ENCODE measurements at places on chromosomes 5 and 9.

GRCh38 chr5:109996246-109996645 is 306.5 kb downstream of the MAN2A1 start:
- DNase-seq: no peak

DNA sequence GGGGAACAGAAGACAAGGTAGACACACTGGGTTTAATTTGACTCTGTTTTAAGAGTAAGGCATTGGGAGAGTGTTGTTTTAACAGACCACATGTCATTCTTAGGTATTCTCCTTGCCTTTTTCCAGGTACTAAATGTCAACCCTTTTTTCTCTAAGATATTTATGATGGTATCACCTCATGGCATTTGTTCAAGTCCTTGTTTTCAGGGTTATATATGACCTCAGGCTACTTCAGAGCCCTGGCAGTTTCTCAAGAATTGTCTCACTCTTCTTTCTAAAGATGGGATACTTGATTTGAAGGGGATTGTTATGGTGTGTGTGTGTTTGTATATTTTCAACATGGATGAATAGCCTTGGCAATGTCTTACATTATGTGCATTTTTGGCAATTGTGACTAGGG is 131.1 kb upstream of the ACTBL2 start:
- no peak for DNase-seq

DNA sequence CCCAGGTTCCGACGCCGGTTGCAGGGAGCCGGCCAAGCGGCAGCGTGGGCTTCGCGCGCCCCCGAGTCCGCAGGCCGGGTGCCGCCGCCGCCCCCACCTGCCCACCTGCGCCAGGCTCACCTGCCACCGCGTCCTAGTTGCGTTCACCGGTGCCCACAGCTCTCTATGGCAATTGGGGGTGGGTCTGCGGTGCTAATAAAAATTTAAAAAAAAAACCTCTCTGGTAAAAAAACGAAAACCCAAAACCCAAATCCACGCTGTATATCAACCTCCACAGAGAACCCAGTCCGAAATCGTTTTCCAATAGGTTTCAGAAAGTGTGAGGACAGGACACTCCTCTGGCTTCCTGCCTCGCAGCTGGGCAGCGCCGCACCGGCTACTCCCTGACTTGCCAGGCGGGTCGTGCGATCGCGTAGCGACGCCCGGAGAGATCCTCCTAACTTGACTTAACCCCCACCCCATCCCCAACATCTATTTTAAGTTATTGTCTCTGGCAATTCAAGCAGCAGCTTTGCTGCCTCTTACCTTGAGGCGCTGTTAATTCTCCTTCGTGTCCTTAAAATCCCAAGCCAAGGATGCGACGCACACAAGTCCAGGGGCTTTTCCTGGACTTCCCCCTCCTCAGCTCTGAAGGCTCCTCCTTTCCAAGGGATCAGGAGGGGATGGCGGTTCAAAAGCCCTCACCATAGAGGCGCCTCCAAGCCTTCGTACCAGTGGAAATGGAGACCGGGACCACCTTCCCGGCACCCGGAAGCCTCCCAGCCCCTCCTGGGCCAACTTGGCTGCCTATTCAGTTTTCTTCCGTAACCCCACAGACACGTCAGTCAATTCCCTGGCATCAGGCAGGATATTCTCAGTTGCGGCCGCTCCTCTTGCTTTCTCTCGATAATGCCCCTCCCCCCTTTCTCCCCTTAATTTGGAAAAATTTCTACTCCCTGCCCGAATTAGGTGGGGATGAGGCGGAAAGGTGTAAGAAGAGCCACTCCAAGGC is 1639.4 kb upstream of the C9orf72 start:
- DNase-seq: peak; percentile 25

DNA sequence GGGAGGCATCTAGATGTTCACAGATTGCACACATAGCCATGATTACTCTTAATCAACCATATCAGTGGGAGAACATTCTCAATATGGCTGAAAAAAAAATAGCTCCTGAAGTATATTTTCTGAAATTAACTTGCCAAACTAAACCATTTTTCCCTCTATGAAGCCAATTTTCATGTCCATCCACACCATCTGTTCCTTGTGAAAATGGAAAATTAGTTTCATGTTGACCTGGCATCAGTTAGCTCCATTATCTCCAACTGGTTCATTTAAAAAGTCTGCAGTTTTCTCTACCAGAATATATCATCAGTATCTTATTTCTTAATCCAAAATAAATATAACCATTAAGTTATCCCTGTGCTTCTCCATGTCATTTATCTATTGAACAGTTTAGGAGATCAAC is 138.8 kb upstream of the CDH10 start:
- DNase-seq: no peak

DNA sequence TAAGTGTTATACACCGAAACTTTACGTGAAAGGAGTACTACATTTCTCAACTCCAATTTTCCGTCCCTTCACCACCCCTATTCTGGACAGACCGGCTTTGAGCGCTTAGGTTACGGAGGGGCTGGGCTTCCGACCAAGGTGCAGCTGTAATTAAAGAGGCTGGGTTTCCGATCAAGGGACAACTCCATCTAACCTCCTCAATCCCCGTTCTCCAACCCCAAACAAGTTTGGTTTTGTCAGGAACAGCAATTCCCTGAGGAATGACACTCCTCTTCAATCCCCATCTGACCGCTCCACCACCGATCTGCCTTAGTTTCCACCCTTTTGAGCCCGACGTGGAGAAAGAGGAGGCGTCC is 577 bp downstream of the TUT7 start:
- DNase-seq: no peak

GRCh38 chr5:68958428-68958827 is 135.4 kb upstream of the SLC30A5 start:
- DNase-seq: no peak
